Pancreas (tissue), 10 donors: ENCODE measurements at places on chromosomes 3 and 15. TPM values are rescaled to one million over a fixed set of nuclear protein-coding genes. Genes with fewer than 3 reads are reported as not detected.

Gene IL17RD
- polyA plus RNA-seq, result 0.52 TPM

Gene ZMAT3
- polyA plus RNA-seq, result 2.2 TPM

Gene CHRM5
- polyA plus RNA-seq, result not detected

Gene ATP10A
- 0.38 TPM for polyA plus RNA-seq

Gene DPPA2
- not detected for polyA plus RNA-seq

Gene MAPKAPK3
- 17.0 TPM for polyA plus RNA-seq

Gene GOLGA8B
- 371 TPM for polyA plus RNA-seq

Gene SNX22
- polyA plus RNA-seq, result 4.0 TPM

Gene ADCY5
- 9.1 TPM for polyA plus RNA-seq

Gene RNF111
- 9.7 TPM for polyA plus RNA-seq
